ENCODE measurements at places on chromosomes 1 and 21.
A peak's percentile ranks its signal among the peaks of the same experiment; 100 is the strongest.

- DNase-seq = no peak
Observed at GRCh38 chr1:219092206-219092605, 81.5 kb upstream of the LYPLAL1 start.

- DNase-seq = no peak
Observed at GRCh38 chr1:238111081-238111480, 220.4 kb upstream of the ZP4 start.

DNA sequence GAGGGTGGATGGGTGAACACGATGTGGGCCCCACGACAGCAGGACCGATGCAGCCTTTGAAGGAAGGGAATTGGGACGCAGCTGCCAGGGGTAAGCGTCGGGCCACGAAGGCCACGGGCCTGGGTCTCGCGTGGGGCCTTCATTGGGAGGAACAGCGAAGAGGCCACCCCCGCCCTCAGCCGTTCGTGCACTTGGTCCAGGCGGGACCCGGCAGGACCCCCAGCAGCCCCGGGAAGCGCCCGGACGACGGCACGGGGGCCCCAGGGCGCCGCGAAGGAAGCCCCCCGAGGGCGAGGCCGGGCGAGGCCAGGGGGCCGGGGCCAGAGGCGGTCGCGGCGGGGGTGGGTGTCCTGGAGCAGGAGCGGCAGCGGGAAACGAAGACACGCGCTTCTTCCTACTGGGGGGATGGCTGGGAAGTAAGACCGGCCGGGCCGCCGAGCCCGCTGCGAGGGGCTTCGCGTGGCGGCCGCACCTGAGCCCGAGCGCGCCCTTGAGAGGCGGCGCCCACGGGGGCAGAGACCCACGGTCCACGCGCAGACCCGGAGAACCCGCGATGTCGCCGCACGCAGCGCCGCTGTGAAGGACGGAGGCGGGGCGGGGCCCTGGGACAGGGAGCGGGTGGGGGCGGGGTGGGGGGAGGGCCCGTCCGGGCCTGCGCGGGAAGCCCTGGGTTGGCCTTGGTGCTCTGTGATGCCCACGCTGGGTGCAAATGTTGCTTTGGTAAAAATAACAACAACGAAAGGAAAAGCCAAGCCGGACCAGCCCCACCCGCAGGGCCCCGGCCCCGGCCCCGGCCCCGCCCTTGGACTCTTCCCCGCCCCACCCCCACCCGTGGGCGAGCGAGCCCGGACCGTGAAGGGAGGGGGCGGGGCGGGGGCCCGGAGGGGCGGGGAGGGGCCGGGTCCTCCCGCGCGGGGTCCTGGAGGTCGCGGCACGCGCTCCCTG lies 56.0 kb upstream of the ADARB1 start:
- no peak for DNase-seq

DNA sequence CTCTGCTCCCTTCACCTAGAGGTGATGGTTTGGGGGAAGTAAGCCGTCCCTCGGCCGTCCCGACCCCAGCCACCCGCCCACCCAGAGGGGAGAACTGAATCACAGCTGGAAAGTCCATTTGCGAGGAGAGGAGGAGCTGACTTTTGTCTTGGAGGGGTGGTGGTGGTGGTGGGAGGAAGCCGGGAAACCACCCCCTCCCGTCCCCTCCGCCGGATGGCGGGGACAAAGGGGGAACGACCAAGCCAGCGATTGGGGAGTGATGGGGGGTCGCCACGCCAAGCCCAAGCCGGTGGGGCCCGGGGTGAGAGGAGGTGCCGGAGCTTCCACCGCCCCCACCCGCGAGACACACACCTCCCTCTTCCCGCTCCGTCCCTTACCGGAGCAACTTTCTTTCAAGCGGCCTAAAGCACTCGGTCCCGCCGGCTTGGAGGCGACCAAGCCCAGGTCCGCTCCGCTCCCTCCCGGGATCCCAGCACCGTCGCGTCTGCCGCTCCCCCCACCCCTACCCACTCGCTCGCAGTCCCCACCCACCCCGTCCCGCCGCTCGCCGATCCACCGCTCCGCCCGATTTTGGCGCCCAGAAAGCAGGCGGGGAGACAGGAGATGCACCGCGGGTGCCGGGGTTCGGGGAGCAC lies 540 bp downstream of the ARHGEF2 start:
- DNase-seq = no peak

GRCh38 chr1:47823040-47823808 lies 174.0 kb downstream of the TRABD2B start:
- no peak for DNase-seq

GRCh38 chr1:56831871-56832693 lies 12.9 kb upstream of the FYB2 start:
- peak; percentile 48 for DNase-seq

DNA sequence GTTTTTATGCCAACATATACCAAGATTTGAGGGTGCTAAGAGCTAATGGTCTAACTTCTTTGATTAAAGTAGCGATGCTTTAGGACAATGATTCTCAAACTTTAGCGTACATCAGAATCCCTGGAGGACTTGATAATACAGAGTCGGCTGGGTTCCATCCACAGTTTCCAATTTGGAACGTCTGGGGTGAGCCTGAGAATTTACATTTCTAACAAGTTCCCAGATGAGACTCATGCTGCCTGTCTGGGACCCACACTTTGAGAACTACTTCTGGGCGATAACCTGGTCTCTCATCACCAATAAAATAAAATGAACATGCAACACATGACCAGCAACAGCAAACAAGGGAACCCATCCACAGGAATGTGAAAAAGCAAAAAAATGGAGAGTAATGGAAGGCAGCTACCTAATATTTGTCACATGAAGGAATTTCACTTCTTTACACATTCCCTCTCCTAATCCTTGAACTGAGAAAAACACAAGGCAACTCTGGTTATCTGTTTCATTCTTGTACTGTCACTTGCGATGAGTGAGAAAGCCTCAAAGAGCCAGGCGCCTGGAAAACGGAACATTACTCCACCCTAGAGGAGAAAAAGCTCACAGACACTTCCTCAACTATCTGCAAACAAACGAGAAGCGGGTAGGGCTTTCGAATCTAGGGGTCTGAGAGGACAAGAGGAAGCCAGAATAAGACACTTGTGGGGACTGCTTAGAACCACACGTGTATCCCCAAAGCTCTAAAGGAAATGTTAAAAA lies 14.0 kb downstream of the HSF2BP start:
- DNase-seq = no peak

- DNase-seq = no peak
Observed at GRCh38 chr1:74323937-74324473, 88.8 kb downstream of the TNNI3K start.

DNA sequence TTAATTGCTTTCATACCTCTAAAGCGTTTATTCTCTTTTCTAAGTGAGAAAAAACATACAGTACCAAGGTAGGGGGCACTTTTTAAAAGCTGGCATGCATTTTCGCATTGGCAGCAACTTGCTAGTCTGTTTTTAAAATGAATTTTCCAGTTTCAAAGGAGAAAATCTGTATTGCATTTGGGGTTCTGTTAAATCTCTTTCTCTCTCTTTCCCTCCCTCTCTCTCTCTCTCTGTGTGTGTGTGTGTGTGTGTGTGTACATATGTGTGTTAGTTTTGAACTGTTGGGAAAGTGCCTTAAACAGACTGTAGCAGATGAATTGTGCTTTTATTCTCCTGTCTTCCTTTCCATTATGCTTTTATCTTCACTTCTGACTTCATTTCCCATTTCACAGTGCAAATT lies 7.3 kb downstream of the NIBAN1 start:
- DNase-seq = no peak

DNA sequence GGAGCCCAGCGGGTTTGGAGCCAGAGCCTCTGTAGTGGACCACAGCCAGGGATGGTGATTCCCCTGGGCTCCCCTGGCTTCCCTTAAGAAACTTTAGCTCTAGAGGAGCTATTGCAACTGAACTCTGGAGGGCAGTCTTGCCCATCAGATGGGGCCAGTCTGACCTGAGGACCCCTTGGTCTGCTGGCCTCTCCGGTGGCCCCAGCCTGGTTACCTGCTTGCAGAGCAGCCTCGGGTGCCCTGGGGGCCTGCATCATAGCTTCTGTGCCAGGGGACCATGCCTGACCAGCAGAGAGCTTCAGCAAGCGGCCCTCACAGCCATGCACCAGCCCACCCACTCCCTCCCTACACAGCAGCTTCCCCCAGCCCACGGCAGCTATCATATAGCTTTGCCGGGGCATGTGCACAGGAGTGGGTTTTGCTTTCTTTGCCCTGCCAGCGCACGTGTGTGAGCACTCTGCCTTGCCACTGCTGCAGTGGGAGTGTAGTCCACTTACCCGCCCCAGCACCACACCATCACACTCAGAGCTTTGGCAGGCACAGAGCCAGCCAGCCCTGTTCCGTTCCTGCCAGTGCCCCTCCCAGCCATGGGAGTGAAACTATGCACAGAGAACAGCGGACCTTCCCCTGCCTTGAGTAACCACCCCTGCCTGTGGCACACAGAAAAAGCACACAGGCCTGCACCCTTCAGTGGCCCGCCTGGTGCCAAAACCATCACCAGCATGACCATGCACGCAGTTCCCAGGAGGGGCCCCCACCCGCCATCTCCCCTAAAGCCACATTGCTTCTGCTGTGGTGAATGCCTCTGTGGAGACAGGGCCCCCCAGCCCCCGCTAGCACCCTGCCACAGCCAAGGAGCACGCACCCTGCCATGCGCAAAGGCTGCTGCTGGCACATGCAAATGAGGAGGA lies 442.9 kb upstream of the NEGR1 start:
- no peak for DNase-seq

DNA sequence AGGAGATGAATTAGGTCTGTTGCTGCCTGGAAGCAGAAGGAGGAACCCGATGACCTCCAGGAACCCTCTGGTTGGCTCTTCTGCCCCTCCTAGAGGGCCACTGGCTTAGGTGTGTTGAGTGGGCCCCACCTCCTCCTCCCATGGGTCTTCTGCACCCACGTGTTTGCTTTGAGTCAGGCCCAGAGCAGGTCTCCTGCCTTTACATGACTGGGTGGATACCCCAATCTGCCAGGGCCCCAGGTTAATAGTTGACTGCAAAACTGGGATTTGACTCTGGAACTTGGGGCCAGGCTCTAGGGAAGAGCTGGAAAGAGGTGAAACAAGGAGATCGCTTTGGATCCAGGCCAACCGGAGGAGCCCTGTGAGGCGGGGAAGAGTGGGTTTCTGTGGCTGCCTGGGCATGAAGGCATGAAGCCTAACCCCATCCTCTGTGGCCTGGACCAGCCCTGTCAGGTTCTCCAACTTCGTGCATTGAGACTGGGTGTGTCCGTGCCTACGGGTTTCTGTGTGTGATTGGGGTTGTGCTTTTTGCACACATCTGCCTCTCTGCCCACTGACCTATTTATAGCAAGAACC lies 7.8 kb upstream of the LAD1 start:
- no peak for DNase-seq

GRCh38 chr1:193105821-193106177 lies 585 bp upstream of the GLRX2 start:
- no peak for DNase-seq

GRCh38 chr1:109846162-109846561 lies 64.5 kb upstream of the CSF1 start:
- DNase-seq = no peak

Data from activated naive CD4-positive, alpha-beta T cell (primary cell).